ENCODE measurements at places on chromosomes 5 and 9. TPM values are rescaled to one million over a fixed set of nuclear protein-coding genes. Genes with fewer than 3 reads are reported as not detected.
A peak's percentile ranks its signal among the peaks of the same experiment; 100 is the strongest.

GGTA1 gene
- not detected for polyA plus RNA-seq

LTC4S gene
- 0.72 TPM for polyA plus RNA-seq

SCGB3A2 gene
- polyA plus RNA-seq = not detected

EPB41L4A gene
- polyA plus RNA-seq = not detected

IFNK gene
- not detected for polyA plus RNA-seq

NR2F1 gene
- polyA plus RNA-seq = 175 TPM

DMRT3 gene
- polyA plus RNA-seq = not detected

PCDHAC2 gene
- polyA plus RNA-seq = not detected

GRCh38 chr9:127200106-127200862 lies 64.3 kb upstream of the GARNL3 start:
- H3K4me1 ChIP-seq = peaks cover 15% of the 10 kb centered on the region
- H3K4me3 ChIP-seq = no peak overlapping the region
- no peak for DNase-seq

DNA sequence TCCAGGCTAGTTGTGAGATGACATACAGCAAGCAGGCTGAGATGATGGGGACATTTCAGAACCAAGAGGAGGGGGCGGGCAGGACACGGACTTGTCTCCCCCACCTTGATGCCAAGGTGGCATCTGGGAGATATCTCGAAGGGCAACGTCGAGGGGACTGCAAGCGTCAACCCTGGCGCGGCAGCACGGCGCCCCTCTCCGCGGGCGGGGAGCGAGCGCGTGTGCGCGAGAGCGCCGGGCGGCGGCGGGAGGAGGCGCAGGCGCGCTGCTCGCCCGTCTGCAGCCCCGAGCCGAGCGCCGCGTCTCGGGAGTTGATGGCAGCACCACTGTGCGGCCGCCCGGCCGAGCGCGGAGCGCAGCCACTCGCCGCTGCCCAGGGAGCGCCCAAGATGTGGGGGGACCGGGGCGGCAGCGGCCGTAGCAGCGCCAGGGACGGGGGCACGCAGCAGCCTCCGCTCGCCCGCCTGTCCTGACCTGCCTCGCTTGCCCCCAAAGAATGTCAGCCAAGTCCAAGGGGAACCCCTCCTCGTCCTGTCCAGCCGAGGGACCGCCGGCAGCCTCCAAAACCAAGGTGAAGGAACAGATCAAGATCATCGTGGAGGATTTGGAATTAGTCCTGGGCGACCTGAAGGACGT lies at the start of gene PRR16:
TSS of gene PRR16 (plus strand) at position 310 of the 636 bp plus-strand sequence.
- peak; percentile 73 for DNase-seq
- no peaks in the 10 kb centered on the region for H3K36me3 ChIP-seq
- no peaks in the 10 kb centered on the region for H3K27me3 ChIP-seq
- H3K27ac ChIP-seq = peak within 1 kb of the TSS; percentile 95

DNA sequence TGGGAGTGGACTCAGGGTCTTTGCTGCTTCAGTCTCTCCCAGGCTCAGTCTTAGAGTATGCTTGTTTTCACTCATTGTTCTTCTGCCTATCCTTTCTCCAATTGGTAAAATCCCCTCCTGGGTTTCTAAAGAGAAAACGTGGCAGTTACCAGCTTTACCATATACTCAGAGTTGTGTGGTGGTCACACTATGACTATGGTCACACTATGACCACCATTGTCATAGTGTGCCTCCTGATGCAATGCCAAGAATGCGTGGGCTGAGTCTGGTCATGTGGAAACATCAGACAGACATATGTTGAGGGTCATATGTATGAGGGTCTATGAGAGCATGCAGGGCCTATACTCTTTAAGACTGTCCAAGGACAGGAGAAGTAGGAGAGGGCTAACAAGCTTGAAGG lies 326.5 kb upstream of the PRR16 start:
- peaks cover 15% of the 10 kb centered on the region for H3K4me1 ChIP-seq
- no peak for DNase-seq
- peak overlapping the region; percentile 81 for H3K27ac ChIP-seq
- no peaks in the 10 kb centered on the region for H3K36me3 ChIP-seq

- H3K27me3 ChIP-seq = peaks cover 46% of the 10 kb centered on the region
- H3K36me3 ChIP-seq = no peaks in the 10 kb centered on the region
- H3K27ac ChIP-seq = no peak overlapping the region
- H3K4me1 ChIP-seq = no peaks in the 10 kb centered on the region
Measured at GRCh38 chr9:126036881-126037291, 289.7 kb downstream of the PBX3 start.

DNA sequence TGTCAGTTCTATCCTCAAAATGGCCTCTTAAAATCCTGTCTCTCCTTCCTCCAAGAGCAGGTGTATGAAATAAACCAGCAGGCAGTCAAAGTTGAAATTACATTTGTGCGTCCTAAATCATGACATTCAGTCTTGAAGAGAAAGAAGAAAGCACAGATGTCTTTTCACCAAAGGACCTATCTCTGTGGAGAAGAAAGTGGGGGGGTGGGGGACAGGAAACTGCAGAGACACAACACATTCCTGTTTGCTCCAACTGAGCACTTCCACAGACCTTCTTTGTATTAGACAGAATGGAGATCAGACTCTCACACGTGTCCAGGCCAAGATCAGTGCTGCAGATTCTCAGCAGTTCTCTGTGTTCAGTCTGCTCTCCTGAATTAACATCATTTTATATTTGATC lies 471.9 kb upstream of the RGMB start:
- H3K4me3 ChIP-seq = no peak overlapping the region
- H3K27ac ChIP-seq = no peak overlapping the region
- peaks cover 8% of the 10 kb centered on the region for H3K4me1 ChIP-seq
- DNase-seq = no peak
- no peaks in the 10 kb centered on the region for H3K27me3 ChIP-seq

GRCh38 chr9:121550569-121551512 lies 51.2 kb upstream of the GGTA1 start:
- no peaks in the 10 kb centered on the region for H3K4me1 ChIP-seq
- H3K4me3 ChIP-seq = peak overlapping the region; percentile 41
- H3K27me3 ChIP-seq = peaks cover 24% of the 10 kb centered on the region
- DNase-seq = peak; percentile 46
- no peak overlapping the region for H3K27ac ChIP-seq
- H3K36me3 ChIP-seq = no peaks in the 10 kb centered on the region

Data from IMR-90 (cell line).